Stimulated activated CD4-positive, alpha-beta T cell treated with anti-CD3 and anti-CD28 coated beads, Interleukin-1b, Interleukin-23, amount 100 ng/mL, for 1 hour (primary cell): ENCODE measurements at places on chromosomes 7 and 10.

GRCh38 chr10:4033341-4033896, 248.4 kb upstream of the KLF6 start:
- DNase-seq, result no peak

GRCh38 chr7:4006687-4007086, 675.4 kb upstream of the FOXK1 start:
- no peak for DNase-seq

DNA sequence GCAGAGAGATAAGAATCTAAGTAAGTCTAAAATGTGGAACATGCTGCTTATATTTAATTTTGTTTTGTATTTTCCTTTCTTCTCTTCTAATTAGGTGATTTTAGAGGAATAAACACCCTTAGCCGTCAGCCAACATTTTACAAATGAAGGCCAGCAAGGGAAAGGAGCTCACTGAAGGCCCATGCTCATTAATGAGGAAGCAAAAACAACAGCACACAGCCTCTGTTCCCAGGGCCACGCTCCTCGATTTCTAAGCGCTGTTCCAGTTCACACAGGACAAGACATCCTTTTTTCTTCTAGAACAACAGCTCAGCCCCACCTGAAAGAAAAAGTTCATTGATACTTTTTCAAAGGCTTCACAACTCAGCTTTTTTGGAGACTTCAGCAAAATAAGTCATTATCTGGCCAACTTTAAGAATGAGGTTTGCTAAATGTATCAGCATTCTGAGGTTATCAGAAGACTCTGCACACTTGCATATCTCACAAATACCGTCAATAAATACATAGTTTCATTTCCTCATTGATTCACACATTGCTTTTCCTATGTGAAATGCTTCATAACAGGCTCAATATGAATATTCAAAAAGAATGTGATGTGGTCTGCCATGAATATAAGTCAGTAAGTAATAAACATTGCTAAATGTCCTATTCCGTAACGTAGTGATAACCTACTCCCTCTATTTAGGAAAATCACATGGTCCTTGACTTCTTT, 34.8 kb upstream of the SFMBT2 start:
- DNase-seq, result no peak

DNA sequence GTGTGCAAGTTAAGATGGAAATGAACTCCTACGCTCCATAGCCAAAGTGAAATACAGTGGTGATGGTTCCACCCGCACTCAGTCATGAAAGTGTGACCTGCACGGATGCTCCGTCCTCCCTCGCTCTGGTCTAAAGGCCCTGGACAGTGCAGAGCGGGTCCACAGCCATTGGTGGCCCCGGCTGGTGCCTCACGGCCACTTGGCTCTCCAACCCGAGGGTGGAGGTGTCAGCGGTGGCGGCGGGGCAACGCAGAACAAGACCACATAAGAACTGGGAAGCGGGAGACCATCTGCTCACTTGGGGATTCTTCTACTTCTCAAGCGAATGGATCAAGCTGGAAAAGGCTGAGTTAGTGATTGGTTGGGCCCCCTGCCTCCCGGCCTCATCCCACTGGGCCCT, 60.7 kb downstream of the NKX6-2 start:
- no peak for DNase-seq

DNA sequence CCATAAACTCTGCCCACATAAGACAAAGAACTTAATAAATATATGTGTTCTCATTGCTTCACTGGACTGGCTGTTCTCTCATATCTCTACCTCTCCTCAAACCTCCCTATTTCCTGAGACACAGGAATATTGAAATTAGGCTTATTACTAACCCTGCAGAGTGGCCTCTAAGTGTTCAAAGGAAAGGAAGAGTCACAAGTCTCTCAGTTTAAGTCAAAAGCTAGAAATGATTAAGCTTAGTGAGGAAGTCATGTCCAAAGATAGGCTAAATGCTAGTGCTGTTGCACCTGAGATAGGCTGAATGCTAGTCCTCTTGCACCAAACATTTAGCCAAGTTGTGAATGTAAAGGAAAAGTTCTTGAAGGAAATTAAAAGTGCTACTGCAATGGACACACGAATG, 41.1 kb downstream of the GNAI1 start:
- DNase-seq, result no peak

DNA sequence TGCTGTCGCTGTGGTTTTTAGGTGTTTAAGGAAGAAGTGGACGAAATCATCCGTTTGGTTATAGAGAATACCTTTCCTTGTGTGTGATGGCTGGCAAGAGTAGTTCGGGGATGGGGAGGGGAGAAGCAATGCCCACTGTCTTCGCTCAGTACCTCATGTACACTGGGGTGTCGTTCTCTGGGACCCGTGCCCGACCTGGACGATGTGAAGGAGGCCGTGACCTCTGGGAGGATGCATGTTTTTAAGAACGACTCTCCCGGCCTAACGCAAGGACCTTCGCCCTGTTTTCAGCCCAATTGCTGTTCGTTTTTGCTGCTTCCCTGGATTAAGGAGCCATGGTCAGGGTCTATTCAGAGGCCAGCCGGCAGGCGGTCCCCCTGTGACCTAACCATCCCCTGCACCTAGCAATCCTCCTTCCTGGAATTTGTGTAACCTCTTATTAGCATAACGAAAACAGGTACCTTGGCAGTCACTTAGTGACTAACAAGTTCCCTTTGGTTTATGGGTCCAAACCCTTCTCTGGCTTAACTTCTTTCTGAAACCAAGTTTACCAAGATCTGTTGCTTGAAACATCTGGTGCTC, 1.3 kb downstream of the NFE2L3 start:
- no peak for DNase-seq

DNA sequence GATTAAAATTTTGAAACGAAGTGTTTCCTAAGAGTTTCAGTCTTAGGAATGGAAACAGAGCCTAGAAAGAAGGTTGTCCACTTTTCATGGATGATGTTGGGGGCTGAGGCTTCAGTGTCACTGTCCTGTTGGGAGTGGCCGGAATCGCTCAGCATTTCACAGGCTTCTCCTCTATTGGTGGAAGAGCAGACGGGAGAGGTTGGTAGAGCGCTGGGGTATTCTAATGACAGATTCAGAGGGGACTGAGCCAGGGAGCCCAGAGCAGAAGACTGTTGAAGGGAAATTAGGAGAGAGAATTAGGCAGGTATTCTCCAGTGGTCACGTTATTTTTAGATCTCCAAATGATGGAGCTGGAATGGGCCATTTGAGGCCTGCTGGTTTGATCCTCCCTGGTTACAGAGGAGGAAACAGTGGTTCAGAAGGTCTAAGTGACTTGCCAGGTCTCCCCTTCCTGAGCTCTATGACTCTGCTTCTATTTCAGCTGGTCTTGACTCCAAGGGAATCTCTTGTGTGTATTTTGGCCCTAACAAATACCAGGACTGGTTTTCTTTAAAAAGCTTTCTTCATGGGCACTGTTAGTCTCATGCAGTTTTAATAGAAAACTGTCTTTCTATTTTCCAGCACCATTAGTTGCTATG, 35.7 kb upstream of the EEPD1 start:
- no peak for DNase-seq

DNA sequence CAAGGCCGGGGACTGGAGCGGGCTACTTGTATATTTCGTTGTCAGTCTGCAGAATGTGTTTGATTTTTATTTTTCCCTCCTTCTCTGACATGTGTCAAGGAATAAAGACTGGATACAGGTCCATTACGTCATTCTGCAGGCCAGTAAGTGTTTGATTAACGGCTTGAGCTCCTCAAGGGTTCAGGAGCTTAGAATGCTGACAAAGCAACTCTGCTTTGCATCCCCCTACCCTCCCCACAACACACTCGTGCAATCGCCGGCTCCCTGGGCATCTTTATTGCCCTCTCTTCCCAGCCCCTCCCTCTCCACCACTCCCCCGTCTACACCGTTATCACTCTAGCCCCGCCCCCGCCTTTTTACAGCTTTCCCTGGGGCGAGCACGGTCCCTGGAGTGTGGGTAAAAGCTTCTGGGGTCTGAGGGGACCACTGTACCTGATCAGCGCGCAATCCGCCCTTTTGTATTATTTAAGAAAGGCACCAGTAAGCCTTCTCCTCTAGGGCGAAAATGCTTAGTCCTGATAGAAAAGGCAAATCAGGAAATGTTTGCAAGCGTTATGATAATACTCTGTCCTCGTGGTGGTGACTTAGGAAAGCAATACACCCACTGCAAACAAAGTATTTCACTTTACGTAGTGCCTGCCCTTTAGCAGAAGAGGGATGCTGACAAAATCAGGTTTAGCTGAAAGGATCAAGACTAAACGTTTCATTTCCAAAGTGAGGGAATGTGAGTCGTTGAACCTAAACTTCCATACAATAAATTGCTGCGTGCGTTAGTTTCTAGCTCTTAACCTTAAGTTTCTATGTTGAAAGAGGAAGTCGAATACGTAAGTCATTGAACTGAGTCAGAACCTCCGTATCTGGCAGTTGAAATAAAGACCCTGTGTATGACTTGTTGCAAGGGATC, 1.4 kb upstream of the CREB5 start:
- DNase-seq, result no peak

DNA sequence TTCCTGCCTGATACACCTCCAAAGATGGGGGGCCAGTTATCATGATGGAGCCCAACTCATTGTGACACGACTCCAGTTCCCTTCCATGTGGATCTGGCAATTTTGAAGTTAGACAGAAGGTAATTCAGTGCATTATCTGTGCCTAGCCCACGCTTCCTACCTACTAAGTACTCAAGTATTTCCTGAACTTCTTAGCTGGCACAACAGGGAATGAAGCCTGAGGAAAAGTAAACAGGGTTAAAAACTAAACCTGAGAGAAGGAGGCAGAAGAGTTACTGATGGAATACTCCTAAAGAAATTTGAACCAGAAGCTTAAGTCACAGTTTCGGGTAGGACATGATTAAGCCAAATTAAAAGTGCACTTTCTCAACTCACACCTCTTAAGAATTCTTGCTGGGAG, 1.1 kb upstream of the SEC31B start:
- DNase-seq, result no peak

GRCh38 chr7:69256634-69257081, 341.6 kb upstream of the AUTS2 start:
- DNase-seq, result no peak

GRCh38 chr10:82245906-82246560, 371.0 kb downstream of the NRG3 start:
- no peak for DNase-seq

DNA sequence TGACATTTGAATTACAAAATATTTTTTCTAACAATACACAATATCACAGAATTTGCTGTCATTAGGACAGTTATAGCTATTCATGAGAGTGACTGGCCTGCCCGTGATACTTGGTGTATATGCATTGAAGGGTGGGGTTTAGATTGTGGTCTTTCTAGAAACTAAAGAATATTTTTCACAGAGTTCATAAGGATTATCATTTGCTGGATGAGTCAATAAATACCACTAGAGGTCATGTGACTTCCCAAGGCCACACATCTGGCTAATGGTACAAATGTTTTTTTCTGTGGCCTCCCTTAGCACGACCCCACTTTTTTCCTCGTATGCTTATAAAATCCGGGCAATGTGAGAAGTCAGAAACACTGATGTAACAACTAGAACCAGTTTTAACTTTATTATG, 5.2 kb downstream of the OPTN start:
- DNase-seq, result no peak

DNA sequence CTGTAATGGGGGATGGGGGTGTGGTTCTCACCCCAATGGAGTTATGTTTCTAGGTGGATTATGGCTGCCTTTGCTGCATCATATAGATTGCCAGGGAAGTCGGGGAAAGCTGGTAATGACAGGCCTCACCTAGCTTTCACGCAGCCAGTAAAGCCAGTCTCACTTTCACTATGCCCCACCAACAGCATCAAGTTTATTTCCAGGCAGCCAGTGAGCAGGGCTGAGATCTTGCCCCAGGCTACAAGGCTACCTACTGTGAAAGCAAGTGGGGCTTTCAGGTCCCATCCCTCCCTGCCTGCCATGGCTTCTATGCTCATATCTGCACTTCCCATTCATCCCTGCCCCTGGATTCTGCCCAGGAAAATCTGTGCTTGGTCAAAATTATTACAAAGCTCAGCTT, 61.7 kb upstream of the NXPH1 start:
- DNase-seq, result no peak

- no peak for DNase-seq
These were observed 3.1 kb downstream of the PCOLCE start for GRCh38 chr7:100604976-100605911.

GRCh38 chr10:6667679-6668270, 87.7 kb upstream of the PRKCQ start:
- DNase-seq, result no peak

DNA sequence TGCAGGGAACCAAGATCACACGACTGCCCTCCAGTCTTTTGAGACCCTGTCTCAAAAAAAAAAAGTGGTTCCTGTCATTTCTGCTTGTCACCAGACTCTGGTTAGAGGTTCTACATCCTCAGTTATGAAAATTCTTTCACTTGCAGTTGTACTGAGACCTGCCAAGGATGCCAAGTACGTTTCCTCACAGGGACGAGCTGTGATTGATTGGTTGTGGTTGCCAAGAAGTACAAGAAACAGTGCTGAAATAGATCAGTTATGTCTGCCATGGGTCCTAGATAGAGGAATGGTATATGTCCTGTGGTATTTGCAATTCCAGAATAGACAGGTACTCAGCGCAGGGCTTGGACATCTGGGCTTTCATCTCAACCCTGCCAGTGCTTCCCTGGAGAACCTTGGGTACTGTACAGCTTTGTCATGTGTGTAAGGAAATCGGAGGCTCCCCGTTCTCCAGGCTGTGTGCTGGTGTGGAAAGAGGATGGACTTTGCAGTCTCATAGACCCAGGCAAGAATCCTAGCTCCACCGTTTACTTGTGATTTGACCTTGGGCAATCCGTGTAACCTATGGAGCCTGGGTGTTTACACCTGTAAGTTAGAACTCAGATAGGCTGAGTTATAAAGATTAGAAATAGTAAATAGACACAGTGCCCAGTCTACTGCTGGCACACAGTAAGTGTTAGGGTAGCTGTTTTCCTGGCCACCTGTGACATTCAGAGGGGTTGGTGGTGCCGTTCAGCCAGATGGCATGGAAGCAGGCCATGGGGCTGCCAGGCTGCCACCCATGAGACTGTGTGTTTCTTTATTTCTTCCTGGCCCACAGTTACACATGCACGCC, 53.0 kb downstream of the COL13A1 start:
- no peak for DNase-seq

DNA sequence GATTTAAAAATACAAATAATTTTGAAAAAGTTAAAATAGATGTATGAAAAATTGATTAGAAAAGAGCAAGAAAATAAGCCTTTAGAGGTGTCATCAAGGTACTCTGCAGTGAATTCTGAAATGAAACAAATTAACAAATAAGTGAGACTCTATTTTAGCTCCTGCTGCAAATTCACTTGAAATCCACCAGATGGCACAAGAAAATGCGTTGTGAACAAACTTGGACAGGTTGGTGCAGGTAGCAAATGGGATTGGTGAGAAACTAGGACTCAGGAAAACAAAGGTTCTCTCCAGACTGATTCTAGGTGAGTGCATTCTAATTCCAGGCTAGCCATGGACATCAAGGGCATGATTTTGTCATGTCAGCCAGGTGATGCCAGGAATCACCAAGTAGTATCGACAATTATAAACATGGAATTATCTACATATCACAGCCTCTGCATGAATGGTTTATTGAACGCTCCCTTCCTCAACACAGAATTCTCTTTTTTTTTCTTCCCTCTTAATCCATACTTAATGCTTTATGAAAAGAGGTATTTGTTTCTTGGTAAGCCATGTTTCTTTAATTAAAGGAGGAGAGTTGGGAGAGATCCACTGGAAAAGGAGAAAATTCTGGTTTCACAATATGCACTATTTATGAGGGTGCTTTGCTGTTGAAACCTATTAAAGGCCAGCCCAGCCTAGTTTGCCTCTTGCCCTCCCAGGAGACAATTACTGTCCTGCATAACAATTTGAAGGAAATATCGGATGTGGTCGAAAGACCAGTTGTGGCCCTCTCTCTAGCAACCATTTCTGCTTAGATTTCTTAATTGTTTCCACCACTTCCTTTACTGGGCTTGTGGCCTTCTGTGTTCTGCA, 118.1 kb downstream of the ZNF365 start:
- DNase-seq, result no peak

GRCh38 chr7:13055732-13056368, 368.4 kb downstream of the ARL4A start:
- DNase-seq, result no peak
